ENCODE measurements at places on chromosomes 5 and 9. TPM values are rescaled to one million over a fixed set of nuclear protein-coding genes. Genes with fewer than 3 reads are reported as not detected.

DNA sequence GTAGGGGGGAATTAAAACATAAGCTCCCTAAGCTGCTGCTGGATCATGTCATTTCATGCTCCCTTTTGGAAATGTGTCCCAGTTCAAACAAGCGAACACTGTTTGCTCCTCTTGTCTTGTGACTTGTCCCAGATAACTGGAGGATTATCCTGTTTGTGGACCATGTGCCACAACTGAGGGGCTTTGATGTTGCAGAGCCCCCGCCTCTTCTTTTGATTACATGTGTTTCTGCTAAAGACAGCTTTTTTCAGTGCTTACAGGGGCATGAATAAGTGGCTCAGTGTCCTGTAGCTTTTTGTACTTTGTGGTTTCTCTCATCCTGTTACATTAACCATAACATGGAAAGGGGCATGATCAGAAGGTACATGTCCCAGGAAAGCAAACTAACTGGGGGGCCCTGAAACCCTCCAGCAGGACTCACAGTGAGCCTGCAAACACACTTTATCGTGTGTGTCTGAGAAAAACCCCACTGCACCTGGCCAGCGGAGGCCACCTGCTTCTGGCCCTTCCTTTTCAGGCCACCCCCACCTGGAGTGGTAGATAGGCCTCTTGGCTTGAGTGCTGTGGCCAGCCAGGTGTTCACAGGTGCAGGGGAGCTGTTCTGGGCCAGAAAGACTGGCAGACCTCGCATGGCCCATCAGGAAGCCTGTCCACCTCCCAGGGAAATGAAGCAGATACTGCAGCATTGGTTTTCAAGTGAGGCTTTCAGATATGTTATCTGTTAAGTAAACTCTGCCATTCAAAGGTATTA is 285.6 kb downstream of the FANCC start:
- DNase-seq: no peak

DNA sequence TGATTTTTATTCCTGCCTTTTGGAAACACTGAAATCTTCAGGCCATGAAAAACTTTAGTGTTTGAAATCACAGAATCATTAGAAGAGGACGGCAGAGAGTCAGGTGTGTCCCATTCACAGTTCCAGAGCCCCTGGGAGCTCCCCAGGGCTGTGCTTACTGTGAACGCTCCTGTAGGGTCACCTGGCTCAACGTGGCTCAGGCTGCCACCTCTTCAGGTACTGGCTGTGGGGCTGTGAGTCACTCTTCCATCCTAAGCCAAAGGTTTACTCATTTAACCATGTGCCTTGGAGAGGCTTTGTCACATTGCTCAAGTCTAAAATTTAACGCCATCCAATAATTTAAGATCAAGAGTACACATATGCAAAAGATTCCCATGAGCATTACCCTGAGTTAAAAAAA is 50.2 kb upstream of the FSTL4 start:
- no peak for DNase-seq

- no peak for DNase-seq
These were observed 66.0 kb upstream of the ADAMTS2 start for GRCh38 chr5:179411161-179411841.

DNA sequence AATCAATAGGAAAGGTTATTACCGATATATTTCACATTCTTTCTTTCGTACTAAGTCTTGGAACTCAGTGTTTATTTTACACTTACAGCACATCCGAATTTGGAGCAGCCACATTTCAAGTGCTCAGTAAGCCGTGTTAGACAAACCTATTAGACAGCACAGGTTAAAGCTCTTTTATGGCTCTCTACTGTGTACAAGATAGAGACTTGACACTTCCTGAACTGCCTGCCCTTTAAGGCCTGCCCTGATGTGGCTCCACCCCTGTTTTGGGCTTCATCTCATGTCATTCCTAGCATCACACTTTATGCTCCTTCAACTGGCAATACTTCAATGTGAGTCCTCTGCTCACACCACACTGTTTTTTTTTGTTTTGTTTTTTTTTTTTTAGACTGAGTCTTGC is 23.5 kb upstream of the SUSD1 start:
- no peak for DNase-seq

DNA sequence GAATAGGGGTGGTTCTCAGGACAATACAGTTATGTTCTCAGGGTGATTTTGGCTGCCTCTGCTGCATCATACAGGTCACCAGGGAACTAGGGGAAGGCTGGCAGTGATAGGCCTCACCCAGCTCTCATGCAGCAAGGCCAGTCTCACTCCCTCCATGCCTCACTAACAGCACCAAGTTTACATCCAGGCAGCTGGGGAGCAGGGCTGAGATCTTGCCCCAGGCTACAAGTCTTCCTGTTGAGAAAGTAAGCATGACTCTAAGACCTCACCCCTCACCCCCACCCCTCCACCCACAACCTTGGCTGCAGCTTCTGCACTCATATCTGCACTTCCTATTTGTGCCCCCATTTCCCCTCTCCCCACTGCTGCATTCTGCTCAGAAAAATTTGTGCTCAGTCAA is 481.2 kb downstream of the ACTL7B start:
- DNase-seq: no peak

DNA sequence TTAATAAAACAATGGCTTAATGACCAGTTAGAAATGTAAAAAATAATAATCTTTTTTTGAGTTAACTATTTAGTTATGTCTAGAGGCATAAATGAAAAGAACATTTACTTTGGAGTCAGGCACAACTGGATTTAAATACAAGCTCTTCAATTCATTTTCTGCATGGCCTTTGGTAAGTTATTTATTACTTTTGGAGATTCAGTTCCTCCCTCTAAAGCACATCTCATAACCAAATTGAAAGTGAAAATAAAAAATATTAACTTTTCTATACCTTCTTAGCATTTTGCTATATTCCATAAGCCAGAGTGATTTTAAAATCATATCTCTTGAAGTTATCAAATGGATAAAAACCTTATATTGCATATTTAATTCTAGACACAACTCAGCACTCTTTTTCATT is 434.9 kb upstream of the SMARCA2 start:
- no peak for DNase-seq

Gene PCDHAC1
- total RNA-seq: not detected

Gene KIAA0825
- 2.1 TPM for total RNA-seq

Gene LRRC70
- not detected for total RNA-seq

Gene SLC45A2
- not detected for total RNA-seq

Gene CAMK4
- 5.7 TPM for total RNA-seq

Gene PGM5
- 0.24 TPM for total RNA-seq

Gene ENHO
- not detected for total RNA-seq
